ENCODE measurements at places on chromosomes 5 and 9. TPM values are rescaled to one million over a fixed set of nuclear protein-coding genes. Genes with fewer than 3 reads are reported as not detected.

TRAF1 gene
- 6.5 TPM for total RNA-seq

GOLPH3 gene
- 89.4 TPM for total RNA-seq

KCNIP1 gene
- total RNA-seq: not detected

CCL27 gene
- total RNA-seq: not detected

CACNA1B gene
- total RNA-seq: 7.9 TPM

PPIC gene
- 26.4 TPM for total RNA-seq

OBP2B gene
- total RNA-seq: not detected

NRARP gene
- 5.8 TPM for total RNA-seq

C9orf50 gene
- total RNA-seq: not detected

HBEGF gene
- 2.3 TPM for total RNA-seq

CNTNAP3 gene
- 2.6 TPM for total RNA-seq

DNA sequence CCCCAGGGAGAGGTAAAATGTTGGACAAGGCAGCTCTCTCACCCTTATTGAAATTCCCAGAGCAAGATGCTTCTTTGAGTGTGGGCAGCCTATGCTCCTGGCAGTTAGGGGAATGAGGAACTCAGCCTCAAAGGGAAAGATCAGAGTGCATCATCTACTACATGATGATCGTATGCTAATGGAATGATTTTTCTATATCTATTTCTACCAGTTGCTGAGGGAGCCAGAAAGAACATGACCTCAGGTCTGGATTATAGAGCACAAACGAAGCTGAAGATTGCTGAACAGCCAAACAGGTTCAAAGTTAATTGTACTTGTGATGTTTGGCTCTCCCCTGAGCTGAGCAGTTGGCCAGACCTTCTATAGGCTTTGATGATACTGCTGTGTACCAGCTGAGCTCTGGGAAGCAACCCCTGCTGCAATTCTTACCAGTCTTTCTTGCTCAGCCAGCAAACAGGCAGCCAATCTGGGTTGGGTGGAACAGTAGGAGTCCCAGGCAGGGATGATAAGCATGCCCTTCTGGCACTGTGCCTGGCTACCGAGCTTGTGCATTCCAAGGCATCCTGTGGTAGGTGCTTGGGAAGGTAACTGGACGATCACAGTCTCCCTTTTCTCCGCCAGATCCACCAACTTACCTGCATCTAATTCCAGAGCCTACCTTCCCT is 10.3 kb upstream of the FBXL7 start:
- H3K4me3 ChIP-seq: no peak overlapping the region
- H3K36me3 ChIP-seq: no peaks in the 10 kb centered on the region
- H3K27ac ChIP-seq: no peak overlapping the region
- peaks cover 8% of the 10 kb centered on the region for H3K27me3 ChIP-seq

DNA sequence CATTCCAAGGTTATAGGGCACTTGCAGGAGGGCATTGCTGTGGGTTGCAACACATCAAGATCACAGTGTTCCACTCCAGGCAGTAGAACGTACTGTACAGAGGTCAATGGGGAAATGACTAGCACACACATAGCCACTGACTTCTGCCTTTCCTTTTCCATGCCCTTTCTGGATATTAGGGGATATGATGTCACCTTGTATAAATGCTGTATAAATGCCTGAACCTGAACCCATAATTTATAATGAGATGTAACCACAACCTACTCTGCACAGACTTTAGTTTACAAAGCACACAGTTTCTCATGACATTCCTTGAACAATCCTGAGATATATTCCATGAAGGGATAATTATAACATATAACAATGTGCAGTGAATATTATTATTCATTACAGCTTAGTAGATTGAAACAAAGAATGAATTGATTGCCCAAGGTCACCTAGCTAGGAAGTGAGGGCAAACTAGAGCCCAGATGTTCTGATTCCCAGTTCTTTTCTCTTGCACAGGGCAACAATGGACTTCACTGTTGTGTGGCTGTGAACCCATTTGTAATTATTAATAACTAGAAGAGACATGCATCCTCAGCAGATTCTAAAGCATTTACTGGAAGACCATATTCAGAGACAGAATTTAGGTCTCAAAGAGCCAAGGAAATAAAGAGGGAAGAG is 5.6 kb upstream of the ABLIM3 start:
- no peak overlapping the region for H3K27ac ChIP-seq
- no peak for DNase-seq
- H3K36me3 ChIP-seq: no peaks in the 10 kb centered on the region
- no peaks in the 10 kb centered on the region for H3K4me1 ChIP-seq
- no peak overlapping the region for H3K4me3 ChIP-seq
- H3K27me3 ChIP-seq: peaks cover 28% of the 10 kb centered on the region

GRCh38 chr9:120978987-120979386 is 52.4 kb upstream of the TRAF1 start:
- no peak overlapping the region for H3K27ac ChIP-seq
- DNase-seq: no peak
- H3K27me3 ChIP-seq: no peaks in the 10 kb centered on the region

- no peak for DNase-seq
- H3K27me3 ChIP-seq: no peaks in the 10 kb centered on the region
- no peak overlapping the region for H3K27ac ChIP-seq
- no peak overlapping the region for H3K4me3 ChIP-seq
Measured at GRCh38 chr5:10069637-10070313, 179.9 kb downstream of the ATPSCKMT start.

DNA sequence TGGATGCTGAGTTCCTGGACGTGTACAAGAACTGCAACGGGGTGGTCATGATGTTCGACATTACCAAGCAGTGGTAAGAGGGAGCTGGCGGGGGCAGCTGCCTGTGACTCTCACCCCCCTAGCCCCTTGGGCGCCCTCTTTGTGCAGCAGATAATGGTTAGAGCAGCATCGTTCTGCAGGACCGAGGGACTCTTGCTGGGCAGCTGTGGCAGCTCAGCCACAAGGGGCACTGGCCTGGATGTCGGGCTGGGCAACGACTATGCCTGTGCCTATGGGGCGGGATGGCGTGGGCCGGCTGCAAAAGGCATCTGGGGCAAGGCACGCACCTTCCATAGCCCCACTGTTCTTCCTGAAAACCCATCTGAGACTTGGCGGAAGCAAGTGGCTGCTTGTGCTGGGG is 12.9 kb upstream of the AJM1 start:
- DNase-seq: no peak
- no peaks in the 10 kb centered on the region for H3K4me1 ChIP-seq
- H3K27ac ChIP-seq: no peak overlapping the region
- H3K4me3 ChIP-seq: no peak overlapping the region
- H3K36me3 ChIP-seq: peaks cover 77% of the 10 kb centered on the region

DNA sequence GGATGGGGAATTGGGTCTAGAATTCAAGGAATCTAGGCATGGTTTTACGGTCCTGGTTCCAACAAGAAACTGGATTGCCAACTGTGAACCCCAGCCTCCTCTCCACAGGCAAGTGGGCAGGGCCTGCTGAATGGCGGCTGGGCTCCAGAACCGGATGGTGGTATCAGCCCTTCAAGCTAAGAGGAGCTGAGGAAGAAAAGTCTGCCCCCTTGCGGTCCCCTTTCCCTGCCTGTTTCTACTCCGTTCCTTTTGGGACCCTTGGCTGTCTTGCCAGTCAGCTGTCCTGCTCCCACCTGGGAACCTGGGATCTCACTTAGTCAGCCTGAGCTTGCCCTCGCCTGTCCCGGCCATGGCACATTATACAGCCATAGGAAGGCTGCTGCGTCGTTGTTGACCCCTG is 234.4 kb upstream of the DAPK1 start:
- H3K4me3 ChIP-seq: no peak overlapping the region
- no peaks in the 10 kb centered on the region for H3K36me3 ChIP-seq
- H3K4me1 ChIP-seq: no peaks in the 10 kb centered on the region
- peak; percentile 94 for DNase-seq
- H3K27ac ChIP-seq: no peak overlapping the region
- no peaks in the 10 kb centered on the region for H3K27me3 ChIP-seq

- H3K27me3 ChIP-seq: no peaks in the 10 kb centered on the region
- H3K4me3 ChIP-seq: no peak overlapping the region
- peak overlapping the region; percentile 81 for H3K27ac ChIP-seq
- no peak for DNase-seq
- no peaks in the 10 kb centered on the region for H3K36me3 ChIP-seq
Measured at GRCh38 chr5:125057912-125058826, 311.7 kb upstream of the ZNF608 start.

DNA sequence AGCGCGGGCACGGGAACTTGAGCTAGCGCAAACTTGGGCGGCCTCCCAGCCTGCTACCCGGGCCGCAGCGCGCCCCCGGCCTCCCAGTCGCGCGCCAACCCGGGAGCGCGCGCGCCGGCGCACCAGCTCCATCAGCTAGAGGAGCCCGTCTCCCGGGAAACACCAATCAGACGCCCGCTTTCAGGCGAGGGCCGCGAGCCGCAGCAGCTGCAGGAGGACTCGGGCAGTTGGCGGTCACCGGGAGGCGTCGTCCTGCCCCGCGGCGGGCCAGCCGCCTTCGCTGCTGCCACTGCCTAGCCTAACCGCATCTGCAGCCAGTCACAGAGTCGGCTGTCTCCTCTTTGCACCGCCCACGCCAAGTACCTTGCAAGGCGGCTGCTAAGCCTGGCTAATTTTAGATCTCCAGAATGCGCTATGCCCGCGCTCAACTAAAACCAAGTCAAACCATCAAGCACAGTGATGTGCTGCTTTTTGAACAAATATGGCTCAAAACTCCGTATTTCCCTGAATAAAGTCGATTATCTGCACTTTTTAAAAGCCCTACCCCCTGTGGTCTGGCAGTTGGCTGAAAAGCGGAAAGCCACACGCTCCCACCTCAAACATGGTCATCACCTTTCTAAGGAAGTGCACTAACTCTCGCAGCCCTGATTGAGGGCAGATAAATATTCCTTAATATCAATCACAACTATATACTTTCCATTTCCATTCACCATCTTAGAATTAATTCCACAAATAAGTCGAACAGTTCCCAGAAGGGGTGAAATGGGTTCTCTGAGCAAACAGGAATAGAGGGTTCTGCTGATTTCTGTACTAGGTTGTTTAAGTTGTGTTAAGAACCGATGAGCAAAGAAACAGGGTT is 221.8 kb downstream of the MEF2C start:
- H3K4me3 ChIP-seq: peak overlapping the region; percentile 71
- H3K4me1 ChIP-seq: peaks cover 5% of the 10 kb centered on the region
- peak; percentile 99 for DNase-seq

DNA sequence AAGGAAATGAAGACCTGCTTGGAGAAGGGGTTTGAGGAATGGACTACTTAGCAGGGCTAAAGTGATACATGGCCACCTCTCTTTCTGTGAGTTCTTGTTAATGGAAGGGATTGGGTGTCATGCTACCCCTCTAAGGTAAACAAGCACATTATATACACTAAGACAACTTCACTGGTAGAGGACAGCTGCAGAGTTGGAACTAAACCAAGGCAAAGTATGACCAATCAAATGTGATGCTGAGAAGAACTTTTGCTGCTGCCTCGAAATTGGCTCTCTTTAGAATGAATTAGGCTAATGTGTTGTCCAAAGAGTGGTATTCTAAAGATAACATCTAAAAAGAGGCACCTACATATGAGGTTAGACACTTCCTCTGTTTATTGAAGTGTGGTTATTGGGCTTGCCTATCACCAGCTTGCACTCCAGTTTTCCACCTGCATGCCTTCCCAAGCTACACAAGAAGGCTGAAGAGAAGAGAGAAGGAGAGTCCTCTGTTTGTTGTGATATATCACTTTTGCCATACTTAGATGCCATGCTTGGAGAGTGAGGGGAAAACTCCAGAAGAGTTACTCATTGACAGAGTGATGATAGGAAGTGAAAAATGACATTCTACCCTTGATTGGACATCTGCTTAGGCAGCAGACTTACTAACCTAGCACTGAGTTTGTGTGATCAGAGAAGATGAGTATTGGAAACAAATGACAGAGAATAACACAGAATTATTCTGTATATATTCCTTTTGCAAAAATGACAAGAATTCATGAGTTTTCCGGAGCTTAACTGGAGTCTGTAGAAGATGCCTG is 536.1 kb downstream of the ZNF608 start:
- no peak overlapping the region for H3K4me3 ChIP-seq
- no peaks in the 10 kb centered on the region for H3K36me3 ChIP-seq
- no peaks in the 10 kb centered on the region for H3K27me3 ChIP-seq
- no peak overlapping the region for H3K27ac ChIP-seq
- no peaks in the 10 kb centered on the region for H3K4me1 ChIP-seq

GRCh38 chr5:36402512-36402906 is 100.8 kb upstream of the RANBP3L start:
- H3K27ac ChIP-seq: no peak overlapping the region
- no peak overlapping the region for H3K4me3 ChIP-seq
- H3K4me1 ChIP-seq: peaks cover 4% of the 10 kb centered on the region
- no peak for DNase-seq
- peaks cover 12% of the 10 kb centered on the region for H3K27me3 ChIP-seq

GRCh38 chr5:172098046-172098445 is 90.0 kb downstream of the STK10 start:
- no peaks in the 10 kb centered on the region for H3K36me3 ChIP-seq
- H3K27ac ChIP-seq: no peak overlapping the region
- no peaks in the 10 kb centered on the region for H3K27me3 ChIP-seq

DNA sequence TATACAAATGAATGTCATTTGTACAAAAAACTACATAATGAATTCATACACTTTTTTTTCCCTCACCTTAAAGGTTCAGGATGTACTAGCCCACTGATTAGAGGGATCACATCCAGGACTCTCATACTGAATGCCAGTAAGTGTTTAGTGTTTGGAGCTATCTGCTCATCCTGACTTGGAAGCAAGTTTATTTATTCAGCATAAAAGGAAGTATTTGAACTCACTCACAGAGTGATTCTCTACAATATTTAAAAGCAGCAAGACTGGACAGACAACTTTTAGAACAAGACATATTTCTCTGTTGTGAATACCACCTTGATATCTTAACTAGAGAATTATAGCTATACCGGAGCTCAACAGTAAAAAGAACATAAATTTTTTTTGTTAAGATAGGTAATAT is 14.8 kb upstream of the IQGAP2 start:
- no peaks in the 10 kb centered on the region for H3K27me3 ChIP-seq
- H3K27ac ChIP-seq: no peak overlapping the region
- no peak for DNase-seq
- H3K36me3 ChIP-seq: no peaks in the 10 kb centered on the region
- no peaks in the 10 kb centered on the region for H3K4me1 ChIP-seq
- H3K4me3 ChIP-seq: no peak overlapping the region

- H3K36me3 ChIP-seq: no peaks in the 10 kb centered on the region
- peaks cover 39% of the 10 kb centered on the region for H3K27me3 ChIP-seq
- H3K4me3 ChIP-seq: no peak overlapping the region
- peak; percentile 24 for DNase-seq
Measured at GRCh38 chr5:685262-686171, 7.6 kb downstream of the TPPP start.

DNA sequence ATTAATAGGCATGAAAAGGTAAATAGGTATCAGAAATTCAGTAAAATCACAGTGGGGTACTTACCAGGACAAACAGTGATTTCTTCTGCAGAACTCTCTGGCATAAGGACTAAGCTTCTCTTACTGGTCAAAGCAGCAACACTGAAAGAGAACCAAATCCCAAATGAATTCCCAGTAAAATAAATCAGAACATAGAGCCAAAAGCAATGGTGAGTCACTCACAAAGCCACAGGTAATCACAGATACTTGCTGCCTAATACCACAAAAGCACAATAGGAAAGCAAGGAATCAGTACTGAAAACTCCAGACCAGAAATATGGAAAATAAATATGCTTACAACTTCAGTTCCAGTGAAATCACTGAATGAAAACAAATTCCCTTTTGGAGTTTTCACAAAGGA is 50.7 kb downstream of the UIMC1 start:
- no peaks in the 10 kb centered on the region for H3K4me1 ChIP-seq
- no peak overlapping the region for H3K4me3 ChIP-seq
- no peak for DNase-seq
- H3K36me3 ChIP-seq: peaks cover 63% of the 10 kb centered on the region
- no peak overlapping the region for H3K27ac ChIP-seq

All from endodermal cell (in vitro differentiated cells).